ENCODE measurements at places on chromosomes 1 and 21.

GRCh38 chr1:167584581-167584980 is 31.0 kb upstream of the CREG1 start:
- no peak for DNase-seq

GRCh38 chr1:199087144-199087543 is 448.3 kb downstream of the PTPRC start:
- no peak for DNase-seq

- DNase-seq = peak; percentile 36
These were observed 8.7 kb upstream of the COL6A1 start for GRCh38 chr21:45972716-45973474.

GRCh38 chr1:108830119-108831008 is 26.5 kb downstream of the AKNAD1 start:
- DNase-seq = no peak

GRCh38 chr1:110746644-110747259 is 72.0 kb upstream of the KCNA3 start:
- peak; percentile 30 for DNase-seq

GRCh38 chr1:6410248-6410893 is 9.3 kb downstream of the HES2 start:
- no peak for DNase-seq

GRCh38 chr1:19819701-19820100 is 4.6 kb upstream of the RNF186 start:
- DNase-seq = no peak

DNA sequence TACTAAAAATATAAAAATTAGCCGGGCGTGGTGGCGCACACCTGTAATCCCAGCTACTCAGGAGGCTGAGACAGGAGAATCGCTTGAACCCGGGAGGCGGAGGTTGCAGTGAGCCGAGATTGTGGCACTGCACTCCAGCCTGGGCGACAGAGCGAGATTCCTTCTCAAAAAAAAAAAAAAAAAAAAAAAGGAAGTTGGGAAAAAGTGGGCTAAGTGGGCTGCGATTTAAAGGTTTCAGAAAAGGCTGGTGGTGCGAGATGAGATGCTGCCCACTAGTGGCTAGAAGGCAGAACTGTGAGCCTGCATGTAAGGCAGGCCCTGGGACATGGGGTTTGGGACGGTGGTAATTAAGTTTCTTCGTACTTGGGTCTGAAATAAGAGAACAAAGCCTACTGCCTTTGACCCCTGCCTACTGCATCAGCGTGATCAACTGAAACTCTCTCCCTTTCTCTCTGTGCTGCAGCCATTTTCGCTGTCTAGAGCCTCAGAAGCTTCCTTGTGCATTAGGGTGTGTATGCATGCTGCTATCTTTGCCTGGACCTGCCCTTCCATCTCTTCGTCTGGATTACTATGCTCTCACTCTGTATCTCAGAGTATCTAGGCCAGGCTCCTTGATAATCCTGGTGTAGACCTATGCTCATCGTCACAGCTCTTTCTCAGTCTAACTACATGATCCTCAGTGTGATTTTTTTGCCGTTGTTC is 12.4 kb downstream of the FMOD start:
- peak; percentile 85 for DNase-seq

DNA sequence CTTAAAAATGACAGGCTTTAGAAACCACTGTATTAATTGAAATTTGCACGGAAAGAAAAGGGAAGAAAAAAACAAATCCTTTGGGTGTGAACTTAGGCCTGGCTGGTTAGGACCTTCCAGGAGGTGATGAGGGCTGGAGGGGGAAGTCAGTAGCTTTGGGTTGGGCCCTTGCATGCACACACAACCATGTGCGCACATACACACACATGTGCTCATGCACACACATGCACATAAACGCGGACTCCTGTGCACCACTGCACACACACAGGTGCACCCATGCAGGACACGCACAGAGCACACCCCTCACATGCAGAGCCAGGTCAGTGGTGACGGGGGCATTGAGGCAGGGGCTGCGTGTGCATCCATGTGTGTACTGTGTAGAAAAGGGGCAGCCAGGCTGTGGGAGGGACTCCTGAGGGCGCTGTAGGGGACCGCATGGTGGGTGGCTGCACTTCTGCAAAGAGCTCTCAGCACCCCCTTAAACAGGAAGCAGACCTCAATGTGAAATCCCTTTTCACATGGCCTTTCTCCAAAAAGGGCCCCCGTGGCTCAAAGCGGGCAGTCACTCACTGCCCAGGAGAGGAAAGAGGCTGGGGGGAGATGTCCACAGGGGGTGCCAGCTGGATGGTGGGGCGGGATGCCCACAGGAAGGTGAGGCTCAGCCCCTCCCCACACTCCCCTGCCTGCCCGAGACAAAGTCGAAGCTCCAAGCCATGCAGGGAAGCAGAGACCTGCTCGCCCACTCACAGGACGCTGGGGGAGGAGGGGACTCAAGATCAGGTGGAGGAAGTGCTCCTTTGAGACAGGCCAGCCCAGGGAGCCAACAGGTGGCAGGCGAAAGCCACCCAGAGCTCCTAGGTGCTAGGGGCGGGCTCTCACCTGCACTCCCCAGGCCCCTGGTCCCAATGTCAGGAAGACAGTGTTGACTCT is 95.2 kb downstream of the ITPKB start:
- DNase-seq = no peak

- DNase-seq = no peak
These were observed 38.4 kb upstream of the ZNF281 start for GRCh38 chr1:200448034-200448762.

GRCh38 chr1:41698916-41699860 is 214.7 kb upstream of the EDN2 start:
- DNase-seq = no peak

GRCh38 chr1:234313171-234313570 is 60.1 kb upstream of the COA6 start:
- DNase-seq = no peak

DNA sequence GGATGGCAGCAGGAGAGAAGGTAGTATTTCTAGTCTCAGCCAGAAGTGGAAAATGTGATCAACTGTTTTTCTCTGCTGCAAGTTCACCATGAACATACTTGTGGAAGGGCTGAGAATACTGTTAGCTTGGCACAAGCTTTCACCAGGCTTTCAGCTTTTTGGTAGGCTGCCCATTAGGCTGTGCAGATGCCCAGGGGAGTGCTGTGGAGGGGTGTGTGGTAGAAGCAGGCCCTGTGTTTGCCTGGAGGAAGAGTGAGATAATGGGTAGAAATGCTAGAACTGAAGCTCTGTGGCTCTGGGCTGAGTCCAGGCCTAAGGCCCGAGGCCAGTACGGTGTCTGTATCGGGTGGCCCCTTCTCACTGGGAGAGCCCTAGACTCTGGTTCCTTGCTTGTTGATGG is 9.8 kb downstream of the DNAJC6 start:
- DNase-seq = no peak

GRCh38 chr1:22722901-22723550 is 12.4 kb downstream of the EPHB2 start:
- no peak for DNase-seq

- DNase-seq = no peak
These were observed 681.1 kb downstream of the LTN1 start for GRCh38 chr21:28311411-28312190.

DNA sequence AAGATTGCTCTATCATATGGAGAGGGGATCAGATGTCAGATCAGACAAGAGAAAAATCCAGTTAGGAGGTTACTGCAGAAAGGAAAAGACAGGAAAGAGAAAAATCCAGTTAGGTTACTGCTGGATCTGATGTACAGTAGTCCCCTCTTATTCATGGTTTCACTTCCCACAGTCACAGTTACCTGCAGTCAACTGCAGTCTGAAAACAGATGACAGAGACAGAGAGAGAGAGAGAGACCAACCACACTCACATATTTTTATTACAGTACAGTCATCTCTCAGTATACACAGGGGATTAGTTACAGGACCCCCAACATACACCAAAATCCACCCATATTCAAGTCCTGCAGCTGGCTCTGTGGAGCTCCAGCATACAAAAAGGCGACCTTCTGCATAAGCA is 29.3 kb downstream of the NUP133 start:
- no peak for DNase-seq

- DNase-seq = peak; percentile 4
These were observed 856 bp downstream of the NRDC start for GRCh38 chr1:51877434-51878307.

DNA sequence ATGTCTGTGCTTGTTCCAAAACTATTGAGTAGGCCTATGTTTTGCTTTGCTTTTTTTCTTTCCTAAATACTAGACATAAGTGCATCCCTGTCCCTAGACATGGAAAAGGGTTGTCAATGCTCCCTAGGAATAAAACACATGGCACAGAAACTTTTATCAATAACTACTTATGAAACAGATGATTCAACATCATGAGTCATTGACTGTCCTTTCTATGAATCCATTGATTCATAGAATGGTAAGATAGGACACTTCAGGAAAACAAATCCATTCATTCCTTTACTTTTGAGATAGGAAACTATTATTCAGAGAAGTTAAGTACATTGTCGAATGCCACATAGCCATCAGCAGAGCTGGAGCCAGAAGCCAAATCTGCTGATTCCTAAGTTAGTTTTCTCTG is 147.5 kb downstream of the TSEN15 start:
- DNase-seq = no peak

DNA sequence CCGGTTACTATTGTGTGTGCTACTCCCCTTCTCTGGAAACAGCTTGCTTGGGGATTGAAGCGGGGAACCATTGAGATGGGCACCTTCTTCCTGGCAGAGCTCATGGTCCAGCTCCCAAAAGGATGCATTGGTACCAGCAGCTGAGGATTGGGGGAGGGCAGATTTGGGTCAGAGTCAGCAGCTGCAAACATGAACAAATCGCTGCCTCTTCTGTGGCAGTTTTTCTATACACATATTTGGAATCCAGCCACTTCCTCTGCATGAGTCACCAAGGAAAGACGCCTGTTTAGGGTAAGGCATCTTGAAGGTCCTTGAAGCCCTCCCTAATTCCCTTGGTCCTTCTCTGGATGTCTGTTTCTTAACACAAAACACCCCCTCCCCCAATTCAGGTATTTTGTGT is 104.7 kb downstream of the DAB1 start:
- DNase-seq = no peak

DNA sequence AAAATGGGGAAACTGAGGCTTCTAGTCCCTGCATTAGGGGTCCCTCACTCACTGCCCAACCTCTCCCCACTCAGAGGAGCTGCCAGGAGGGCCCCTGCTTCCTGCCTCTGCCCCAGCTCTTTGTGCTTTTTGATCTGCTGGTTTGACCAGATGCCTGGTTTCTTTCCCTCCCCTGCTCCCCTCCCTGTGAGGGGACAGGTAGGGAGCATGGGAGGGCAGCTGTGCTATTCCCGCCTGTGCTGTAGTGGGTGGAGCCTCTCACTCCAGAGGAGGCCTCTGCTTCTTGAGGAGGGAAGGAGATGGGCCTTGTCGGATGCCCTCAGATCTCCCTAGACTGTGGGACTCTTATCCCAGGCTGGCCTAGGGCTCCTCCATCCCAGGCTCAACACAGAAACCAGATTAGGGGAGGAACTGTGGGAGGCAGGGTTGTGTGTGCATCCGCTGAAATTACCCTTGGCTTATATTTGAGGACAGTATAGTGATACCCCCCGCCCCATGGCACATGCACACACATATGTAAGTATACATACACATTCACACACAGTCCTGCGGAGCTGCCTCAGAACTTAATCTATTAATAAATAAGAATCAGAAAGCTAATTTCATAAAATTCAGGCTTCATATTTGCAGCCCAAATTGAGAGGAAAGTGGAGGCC is 4.6 kb downstream of the BOLA1 start:
- no peak for DNase-seq

GRCh38 chr21:42321231-42321630 is 6.0 kb upstream of the TFF3 start:
- DNase-seq = no peak

GRCh38 chr1:75503221-75503974 is 107.5 kb downstream of the SLC44A5 start:
- DNase-seq = no peak

DNA sequence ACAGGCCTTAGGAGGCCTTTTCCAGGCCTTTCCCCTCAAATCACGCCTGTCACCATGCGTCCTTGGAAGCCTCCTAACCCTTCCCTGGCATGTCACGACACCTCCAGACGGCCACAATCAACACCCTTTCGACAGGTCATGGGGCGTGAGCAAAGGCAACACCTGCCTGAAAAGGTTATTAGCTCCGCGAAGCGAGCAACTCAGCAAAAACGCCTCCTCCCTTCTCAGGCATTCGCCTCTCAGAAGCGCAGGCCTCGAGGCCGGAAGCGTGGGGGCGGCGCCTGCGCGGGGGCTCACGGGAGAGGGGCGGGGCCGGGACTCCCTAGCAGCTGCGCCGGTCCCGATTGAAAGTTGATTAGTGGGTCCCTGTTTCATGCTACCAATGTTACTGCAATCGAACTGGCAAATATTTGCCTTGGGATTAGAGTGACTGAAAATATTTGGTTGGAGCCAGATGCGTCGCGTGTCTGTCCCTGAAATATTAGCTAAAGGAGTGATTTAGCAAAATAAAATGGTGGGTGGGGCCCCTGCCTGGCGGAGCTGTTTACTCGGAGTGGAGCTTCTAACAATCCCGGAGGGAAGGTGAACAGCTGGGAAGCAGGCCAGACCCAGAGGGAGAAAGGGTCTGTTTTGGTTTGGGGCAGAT is 44.9 kb downstream of the GFI1 start:
- peak; percentile 76 for DNase-seq

- DNase-seq = no peak
These were observed 8.6 kb upstream of the MT1HL1 start for GRCh38 chr1:237012788-237013383.

DNA sequence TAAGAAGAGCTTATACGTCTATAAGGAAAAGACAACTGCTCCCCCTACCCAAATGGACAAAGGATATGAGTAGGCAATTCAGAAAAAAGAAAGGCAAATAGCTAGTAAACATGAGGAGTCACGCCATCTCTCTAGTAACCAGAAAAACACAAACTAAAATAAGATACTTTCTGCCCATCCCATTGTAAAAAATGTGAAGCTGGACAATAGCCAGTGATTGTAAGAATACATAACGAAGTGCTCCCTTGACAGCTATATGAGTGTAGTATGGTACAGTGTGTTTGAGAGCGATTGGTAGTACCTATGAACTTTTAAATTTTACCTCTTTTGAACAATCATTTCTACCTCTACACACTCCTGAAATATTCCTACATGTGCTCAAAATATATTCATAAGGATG is 7.5 kb upstream of the GJA8 start:
- DNase-seq = no peak

DNA sequence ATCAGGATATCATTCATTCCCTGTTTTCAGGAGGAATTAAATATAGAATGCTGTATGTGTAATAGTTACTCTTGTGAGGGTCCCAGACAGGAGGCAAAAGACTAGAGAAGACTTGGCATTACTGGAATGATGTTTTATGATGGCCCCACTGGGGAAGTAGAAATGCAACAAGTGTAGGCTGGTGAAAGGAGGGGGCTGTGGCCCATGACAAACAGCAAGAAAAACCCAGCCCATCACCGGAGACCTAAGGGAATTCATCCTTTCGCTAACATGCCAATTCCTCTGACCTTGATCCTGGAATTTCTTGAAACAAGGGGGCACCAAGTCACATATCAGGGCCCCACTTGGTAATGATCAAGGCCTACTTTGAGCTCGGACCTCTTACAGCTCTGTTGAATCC is 5.5 kb upstream of the IFNGR2 start:
- no peak for DNase-seq

- DNase-seq = no peak
These were observed 81.8 kb upstream of the PLXNA2 start for GRCh38 chr1:208326033-208326432.

GRCh38 chr1:75999034-75999433 is 66.8 kb upstream of the ASB17 start:
- no peak for DNase-seq
